ENCODE measurements at places on chromosomes 5 and 9.
A peak's percentile ranks its signal among the peaks of the same experiment; 100 is the strongest.

DNA sequence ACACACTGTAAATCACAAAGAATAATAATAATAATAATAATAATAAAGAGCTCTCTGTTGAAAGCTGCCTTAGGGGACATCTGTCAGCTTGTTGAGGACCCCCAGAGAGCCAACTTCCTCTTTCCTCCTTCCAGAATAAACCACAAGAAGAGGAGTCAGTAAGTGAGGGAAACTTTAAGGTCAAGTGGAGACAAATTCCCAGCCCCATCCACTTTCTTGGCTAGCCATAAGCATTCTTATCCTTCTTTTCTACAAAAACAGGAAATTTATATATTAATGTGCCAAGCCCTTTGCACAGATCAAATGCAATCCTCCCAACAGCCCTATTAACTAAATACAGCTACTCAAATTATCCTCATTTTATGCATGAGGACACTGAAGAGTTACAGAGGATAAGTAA, 9.4 kb upstream of the C5orf58 start:
- DNase-seq = peak; percentile 2

DNA sequence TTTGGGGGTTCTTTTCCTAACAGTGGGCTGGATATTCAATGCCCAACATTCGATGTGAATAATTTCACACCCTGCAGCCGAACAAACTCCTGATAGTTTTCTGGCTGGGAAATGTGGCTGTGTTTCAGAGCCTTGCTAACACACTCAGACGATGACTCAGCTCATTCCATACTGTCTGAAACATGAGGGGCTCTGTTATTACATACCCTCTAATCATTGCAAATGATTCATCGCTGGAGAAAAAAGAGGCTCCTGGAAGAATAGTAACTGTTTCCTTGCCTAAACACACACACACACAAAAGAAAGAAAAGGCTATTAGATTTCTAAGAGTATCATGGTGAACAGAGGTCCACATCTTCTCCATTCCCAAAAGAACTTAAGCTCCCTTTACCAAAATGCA, 75.8 kb downstream of the OXCT1 start:
- DNase-seq = no peak

GRCh38 chr9:77847626-77848025, 184.0 kb downstream of the GNAQ start:
- peak; percentile 41 for DNase-seq

GRCh38 chr9:2655411-2655901, 33.9 kb downstream of the VLDLR start:
- DNase-seq = peak; percentile 7

GRCh38 chr5:154618696-154619095, 136.5 kb upstream of the LARP1 start:
- no peak for DNase-seq

- no peak for DNase-seq
Observed at GRCh38 chr9:110283751-110284150, 27.4 kb upstream of the TXN start.

- DNase-seq = no peak
Observed at GRCh38 chr9:126449725-126450667, 123.4 kb downstream of the MVB12B start.

DNA sequence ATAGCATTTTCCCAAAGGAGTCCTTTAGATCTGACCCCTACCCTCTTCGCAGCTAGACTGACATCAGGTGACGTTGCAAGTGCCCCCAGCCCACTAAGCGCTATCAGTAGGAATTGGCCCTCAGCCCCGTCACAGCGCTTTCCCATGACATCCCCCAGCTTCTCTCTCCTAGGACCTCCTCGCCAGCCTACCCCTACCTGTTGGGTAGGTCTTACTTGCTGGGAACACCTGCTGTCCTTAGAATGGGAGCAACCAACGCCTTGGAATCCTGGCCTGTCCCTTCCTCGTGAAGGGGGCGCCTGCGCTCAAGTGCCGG, 584 bp upstream of the PIP5K1B start:
- DNase-seq = no peak

- peak; percentile 2 for DNase-seq
Observed at GRCh38 chr5:13553896-13554295, 390.6 kb downstream of the DNAH5 start.
